ENCODE measurements at places on chromosomes 3 and 15.

DNA sequence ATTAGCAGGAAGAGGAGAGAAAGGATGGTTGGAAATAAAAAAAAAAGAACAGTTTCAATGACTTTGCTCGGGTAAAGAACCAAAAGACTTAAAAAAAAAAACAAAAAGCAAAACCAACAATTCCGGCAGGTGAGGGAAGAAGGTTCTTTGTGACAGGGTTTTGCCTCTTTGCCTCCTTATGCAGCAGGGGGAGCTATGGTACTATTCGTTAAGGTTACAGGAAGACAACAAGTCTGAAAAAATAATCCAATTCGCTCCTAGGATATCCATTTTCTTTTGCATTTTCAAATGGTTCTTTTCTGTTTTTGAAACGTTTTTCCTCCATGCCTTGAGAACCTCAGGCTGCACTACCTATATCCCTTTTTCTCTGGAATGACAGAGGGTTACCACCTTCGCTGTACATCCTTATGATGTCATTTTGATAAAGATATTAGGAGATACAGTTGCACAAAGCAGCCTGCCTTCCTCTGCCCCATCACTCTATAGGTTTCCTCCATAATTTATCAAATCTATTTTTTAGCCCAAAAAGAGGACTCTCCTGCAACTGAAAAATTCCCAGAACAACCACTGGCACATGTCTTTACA, 55.0 kb downstream of the CFAP20DC start:
- peak; percentile 4 for DNase-seq

- DNase-seq = no peak
Measured at GRCh38 chr15:23538648-23539047, 26.8 kb upstream of the MKRN3 start.

DNA sequence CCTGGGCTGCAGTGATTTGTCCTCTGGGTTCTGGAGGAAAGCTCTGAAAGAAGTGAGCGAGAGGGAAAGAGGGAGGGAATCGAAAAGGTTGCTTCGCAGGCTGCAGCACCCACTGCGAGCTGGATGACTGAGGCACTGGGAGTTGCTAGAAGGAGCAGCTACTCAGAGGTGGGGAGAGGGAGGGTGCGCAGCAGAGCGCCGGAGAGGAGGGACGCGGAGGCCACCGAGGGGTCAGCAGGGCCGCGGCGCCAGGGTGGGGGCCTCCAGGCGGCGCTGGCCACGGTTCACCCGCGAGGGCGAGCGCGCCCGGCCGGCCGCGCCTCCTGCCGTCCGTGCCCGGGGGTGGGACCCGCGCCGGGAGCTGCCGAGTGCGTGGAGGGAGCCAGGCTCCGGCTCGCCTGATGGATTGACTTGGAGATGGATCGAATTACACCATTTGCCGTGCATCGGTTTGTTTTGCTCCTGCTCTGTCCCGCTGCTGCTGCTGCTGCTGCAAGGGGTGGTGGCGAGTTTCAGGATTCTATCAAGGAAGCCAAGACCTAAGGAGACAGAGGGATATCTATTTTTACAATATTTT, at the start of gene SEMA6D:
Gene SEMA6D (plus strand): TSS at position 470 of the 577 bp plus-strand sequence. CDS start 42,294 bp downstream, outside the sequence.
- DNase-seq = peak; percentile 68

GRCh38 chr3:3627114-3627513, 172.1 kb upstream of the LRRN1 start:
- no peak for DNase-seq

- DNase-seq = no peak
Measured at GRCh38 chr3:128548426-128549282, 55.7 kb upstream of the GATA2 start.

DNA sequence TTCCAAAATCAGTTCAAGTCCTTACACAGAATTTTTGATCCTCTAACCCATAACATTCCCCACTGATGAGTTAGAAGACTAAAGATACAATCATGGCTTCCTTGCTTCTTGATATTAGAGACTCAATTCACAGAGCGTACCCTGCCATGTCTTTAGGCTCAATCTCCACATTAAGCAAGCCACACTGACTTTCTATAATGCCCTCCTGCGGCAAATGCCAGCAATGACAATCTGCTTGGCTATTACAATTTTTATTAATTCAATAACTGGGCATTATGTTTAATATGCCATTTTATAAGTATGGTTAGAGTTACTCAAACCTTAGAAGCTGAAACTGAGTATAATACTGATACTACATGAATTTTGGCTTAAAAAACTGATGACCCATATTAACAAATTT, 479.7 kb upstream of the NR2F2 start:
- no peak for DNase-seq

- no peak for DNase-seq
Measured at GRCh38 chr3:84789961-84790360, 168.8 kb upstream of the CADM2 start.

- DNase-seq = no peak
Measured at GRCh38 chr3:140170612-140171011, 235.6 kb downstream of the CLSTN2 start.

GRCh38 chr3:64235605-64236004, 10.3 kb upstream of the PRICKLE2 start:
- no peak for DNase-seq

GRCh38 chr3:128727996-128728395, 2.0 kb downstream of the RAB7A start:
- no peak for DNase-seq

GRCh38 chr3:169028716-169029115, 634.8 kb downstream of the MECOM start:
- DNase-seq = no peak

- DNase-seq = no peak
Measured at GRCh38 chr15:35956056-35956455, 410.1 kb upstream of the DPH6 start.

Data from frontal cortex (tissue), 4 donors.